Right renal pelvis (tissue), 4 donors: ENCODE measurements at places on chromosomes 3 and 15.

- DNase-seq = no peak
Measured at GRCh38 chr3:169303660-169304059, 359.9 kb downstream of the MECOM start.

DNA sequence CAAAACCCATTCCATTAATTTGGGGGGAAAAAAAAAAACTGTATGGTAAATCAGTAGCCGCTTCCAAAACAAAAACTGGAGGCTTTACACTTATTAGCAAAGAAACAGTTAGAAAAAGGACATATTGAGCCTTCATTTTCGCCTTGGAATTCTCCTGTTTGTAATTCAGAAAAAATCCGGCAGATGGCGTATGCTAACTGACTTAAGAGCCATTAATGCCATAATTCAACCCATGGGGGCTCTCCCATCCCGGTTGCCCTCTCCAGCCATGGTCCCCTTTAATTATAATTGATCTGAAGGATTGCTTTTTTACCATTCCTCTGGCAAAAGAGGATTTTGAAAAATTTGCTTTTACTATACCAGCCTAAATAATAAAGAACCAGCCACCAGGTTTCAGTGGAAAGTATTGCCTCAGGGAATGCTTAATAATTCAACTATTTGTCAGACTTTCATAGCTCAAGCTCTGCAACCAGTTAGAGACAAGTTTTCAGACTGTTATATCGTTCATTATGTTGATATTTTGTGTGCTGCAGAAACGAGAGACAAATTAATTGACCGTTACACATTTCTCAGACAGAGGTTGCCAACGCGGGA is 9.4 kb upstream of the RPL24 start:
- DNase-seq = peak; percentile 57

GRCh38 chr3:160473221-160473620 is 23.6 kb upstream of the TRIM59 start:
- no peak for DNase-seq

GRCh38 chr3:32778389-32778788 is 39.4 kb upstream of the TRIM71 start:
- no peak for DNase-seq

GRCh38 chr15:40197434-40197833 is 36.6 kb downstream of the BUB1B start:
- DNase-seq = no peak

DNA sequence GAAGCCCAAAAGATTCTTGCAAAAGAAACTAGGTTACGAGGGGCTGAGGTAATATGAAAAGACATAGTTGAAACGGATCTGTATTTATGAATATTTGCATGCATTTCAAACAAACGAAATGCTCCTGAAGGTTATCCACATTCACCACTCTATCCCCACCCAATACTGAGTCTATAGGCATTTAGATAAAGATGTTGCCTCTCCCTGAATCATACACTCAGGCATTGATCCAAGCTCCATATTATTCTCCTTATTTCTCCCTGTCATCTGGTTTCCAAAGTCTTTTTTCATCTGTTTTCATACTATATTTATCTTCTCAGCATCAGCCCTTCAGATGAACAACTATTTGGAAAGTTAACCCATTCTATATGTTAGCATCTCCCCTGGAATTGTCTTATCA is 492.5 kb upstream of the TGFBR2 start:
- DNase-seq = no peak

GRCh38 chr3:150627557-150627956 is 24.4 kb downstream of the SELENOT start:
- DNase-seq = no peak

DNA sequence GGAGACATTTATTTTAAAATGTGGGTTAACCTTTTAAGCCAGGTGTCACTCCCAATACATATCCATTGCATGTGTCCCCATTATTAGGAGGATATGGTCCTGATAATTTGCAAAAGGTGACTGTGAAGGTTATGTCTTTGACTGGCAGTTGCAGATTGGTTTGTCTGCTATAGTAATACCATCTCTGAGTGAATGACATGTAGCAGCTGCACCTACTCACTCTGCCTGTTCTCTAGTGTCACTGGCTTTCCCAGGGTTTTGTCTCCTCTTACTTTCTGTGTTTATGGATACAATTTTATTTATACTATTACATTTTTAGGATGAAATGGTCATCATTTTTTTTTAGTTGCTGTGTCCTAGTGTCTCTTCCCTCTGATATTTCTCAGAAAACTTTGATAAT is 393.2 kb downstream of the C3orf38 start:
- DNase-seq = no peak

- no peak for DNase-seq
Measured at GRCh38 chr3:31284776-31285175, 247.9 kb upstream of the STT3B start.

GRCh38 chr3:193212844-193213243 is 28.2 kb upstream of the PLAAT1 start:
- DNase-seq = no peak

GRCh38 chr3:139421460-139421859 is 32.0 kb upstream of the COPB2 start:
- no peak for DNase-seq

- DNase-seq = no peak
Measured at GRCh38 chr3:23761440-23761896, 44.3 kb upstream of the UBE2E1 start.

DNA sequence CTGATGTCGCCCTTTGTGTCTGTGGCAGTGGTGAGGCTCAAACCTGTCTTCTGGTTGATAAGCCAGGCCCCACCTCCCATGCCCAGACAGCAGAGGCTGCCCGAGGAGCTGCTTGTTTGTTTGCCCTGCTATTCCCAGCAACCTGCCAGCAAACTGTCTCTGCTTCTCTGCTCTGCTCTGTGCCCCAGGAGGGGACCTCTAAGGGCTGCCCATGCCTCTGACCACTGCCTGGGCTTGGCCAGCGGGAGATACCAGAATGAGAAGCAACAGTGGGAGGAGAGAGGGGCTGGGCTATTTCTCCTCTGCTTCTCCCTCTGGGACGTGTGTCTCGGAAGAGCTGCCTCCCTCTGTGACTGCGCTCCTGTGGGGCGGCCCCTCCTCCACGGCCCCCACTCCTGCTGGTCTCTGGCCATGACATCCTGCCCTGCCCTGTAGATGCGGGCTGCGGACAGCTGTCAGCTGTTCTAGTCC is 213.1 kb downstream of the RPLP1 start:
- DNase-seq = no peak
